ENCODE measurements at places on chromosomes 5 and 9.

- no peak for DNase-seq
These were observed 97.5 kb downstream of the ZNF608 start for GRCh38 chr5:124648902-124649467.

DNA sequence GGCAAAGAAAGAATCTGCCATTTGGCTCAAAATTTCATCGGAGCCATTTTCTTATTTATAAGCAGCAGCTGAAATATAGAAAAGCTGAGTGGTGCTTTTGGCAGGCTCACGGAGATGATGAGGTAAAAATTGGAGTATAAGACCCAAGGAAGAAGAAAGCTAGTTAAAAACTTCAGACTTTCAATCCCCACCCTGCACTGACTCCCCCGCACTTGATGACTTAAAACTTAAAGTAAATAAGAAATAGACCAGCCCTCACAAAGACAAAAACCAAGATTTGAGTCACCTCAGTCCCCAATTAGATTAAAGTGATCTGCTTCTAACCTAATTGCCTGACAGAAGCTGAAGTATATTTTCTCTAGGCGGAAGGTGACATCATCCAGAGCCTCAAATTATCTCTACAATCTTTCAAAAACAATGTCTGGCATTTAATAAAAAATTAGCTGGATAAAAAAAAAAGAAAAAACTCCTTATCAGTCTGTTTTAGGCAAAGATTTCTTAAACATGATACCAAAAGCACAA lies 124.0 kb upstream of the PJA2 start:
- DNase-seq = no peak

DNA sequence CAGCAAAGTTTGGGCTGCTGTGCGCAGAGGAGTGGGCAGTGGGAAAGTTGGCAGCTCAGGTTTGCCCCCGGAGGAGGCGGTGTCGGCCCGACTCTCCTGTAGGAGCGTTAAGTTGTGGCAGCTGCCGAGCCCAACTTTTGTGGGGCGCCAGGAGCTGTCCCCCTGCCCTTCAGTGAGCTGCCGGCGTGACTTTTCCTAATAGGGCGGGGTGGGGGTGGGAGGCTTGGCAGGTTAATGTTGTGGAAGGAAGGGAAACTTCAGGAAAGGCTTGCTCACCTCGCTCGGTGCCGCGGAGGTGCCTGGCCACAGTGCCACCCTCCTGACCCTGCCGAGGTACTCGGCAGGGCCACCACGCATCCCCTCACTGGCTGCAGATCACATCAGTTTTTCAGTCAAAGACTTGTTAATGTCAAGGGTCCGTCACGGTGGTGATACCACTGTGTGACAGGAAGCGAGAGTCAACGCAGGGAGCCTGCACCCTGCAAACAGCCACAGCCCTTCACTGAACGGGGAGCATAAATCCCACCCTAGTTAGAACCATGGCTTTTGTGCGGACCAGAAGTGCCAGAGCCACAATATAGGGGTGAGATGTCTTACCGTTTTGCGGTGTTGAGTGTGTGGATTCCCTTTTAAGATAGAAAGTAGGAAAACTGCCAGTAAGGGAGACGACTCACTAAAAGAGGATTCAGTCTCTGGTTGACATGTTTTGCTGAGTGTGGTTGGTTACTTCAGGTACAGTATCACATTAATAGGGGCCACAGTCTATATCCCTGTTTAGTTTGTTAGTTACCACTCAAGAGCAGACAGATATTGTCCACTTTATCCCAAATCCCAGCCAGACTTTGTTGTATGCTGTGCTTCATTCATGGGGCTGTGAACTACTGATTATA lies 796 bp downstream of the LNPEP start:
- DNase-seq = peak; percentile 61

DNA sequence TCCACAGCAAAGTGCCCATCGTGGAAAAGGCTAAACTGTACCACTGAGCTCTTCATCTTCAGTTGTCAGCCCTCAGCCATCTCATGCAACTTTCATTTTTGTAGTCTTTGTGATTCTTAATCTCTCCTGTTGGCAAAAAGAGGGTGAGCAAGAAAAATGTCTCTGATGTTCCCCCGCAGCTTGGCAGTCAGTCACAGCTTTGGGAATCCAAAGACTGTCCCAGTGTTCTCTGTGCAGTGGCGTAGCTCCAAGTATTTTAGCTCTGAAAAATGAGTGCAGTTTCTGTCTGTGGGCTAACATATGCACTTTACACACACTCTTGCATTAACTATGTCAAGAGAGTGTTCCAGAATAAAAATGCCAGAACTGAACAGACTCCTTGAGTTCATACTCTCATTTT lies 372.2 kb downstream of the TMEM232 start:
- no peak for DNase-seq

DNA sequence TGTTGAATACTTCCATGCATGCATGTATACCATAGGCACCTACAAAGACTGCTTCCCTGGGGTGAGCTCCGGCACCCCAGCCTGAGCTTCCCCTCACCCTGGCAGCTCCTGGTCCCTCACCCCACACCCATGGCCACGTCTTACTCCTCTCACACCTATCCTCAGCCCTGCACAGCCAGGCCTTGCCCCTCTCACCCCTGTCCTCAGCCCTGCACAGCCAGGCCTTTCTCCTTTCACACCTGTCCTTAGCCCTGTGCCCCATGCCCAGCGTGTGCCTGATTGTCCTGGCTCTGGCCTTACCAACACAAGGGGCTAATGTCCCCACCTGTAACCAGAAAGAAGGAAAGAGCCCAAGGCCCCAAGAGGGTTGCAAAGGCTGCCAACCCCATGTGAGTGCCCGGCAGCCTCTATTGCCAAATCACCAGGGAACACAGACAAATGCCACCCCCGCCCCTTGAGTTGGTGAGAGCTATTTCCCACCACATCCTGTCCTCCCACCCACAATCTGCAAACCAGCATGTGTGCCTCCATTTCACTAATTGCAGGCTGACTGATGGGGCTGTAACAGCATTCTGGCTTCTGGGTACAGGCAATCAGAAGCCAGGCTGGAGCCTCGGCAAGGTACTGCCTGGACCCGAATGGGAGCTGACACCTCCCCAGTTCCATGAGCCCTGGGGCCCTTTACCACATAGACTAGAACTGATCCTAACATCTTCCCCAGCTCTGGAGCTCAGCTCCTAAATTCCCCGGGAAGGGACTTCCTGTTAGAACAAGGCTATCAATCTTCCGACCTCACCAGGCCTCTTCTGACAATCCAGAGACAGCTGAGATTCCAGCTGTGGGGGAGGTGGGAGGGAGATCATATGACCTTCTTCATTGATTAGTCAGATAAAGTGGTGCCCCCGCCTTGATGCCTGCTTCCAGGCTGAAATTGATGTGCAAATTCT lies 78.2 kb downstream of the FAM114A2 start:
- no peak for DNase-seq

DNA sequence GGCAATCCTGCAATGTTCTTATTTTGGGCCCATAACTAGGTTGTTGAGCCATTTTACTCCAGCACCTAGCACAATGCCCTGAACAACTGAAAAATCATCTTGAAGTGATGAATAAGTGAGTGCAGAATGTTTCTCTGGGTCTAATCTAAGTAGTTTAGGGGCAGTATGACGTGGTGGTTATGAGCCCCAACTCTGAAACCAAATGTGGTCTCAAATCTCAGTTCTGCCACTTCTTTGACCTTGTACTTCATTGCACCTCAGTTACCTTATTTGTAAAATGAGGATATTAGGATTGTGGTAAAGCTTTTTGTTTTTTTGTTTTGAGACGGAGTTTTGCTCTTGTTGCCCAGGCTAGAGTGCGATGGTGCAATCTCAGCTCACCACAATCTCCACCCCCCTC lies 80.9 kb upstream of the SNX2 start:
- DNase-seq = no peak

- no peak for DNase-seq
These were observed 762 bp downstream of the SNCAIP start for GRCh38 chr5:122312591-122313406.

- no peak for DNase-seq
These were observed 29.4 kb downstream of the RAD23B start for GRCh38 chr9:107312376-107313050.

- DNase-seq = no peak
These were observed 26.7 kb downstream of the ERGIC1 start for GRCh38 chr5:172860520-172861443.

- no peak for DNase-seq
These were observed 81.1 kb downstream of the BOD1 start for GRCh38 chr5:173535166-173535975.

DNA sequence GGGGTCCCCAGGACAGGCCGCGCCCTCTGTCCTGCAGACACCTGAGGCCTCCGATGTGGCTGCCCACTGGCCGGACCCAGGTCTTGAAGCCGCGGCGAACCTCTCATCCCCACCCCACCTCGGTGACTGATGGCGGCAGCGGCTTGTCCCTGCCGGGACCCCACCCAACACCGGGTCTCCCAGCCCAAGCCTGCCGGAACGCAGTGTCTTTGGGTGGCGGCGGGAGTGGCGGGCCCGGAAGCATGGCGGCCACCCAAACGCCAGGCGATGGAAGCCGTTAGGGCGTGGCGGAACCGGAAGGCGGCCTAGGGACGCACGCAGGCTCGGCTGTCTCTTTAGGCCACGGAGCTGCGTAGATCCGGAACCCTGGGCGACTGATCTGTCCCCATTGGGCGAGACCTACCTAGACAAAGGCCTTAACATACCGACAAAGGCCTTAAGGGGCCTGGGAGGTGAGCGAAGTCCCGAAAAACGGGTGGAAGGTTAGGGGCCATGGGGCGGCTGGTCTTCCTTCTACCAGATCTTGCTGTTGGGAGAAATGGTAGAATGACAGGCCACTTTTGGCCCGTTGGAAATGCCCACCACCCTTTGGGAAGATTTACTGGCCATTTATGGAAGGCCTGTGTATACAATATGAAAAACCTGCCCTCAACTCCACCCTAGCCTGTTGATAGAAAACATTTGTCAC lies 94.6 kb upstream of the SMC2 start:
- DNase-seq = no peak

DNA sequence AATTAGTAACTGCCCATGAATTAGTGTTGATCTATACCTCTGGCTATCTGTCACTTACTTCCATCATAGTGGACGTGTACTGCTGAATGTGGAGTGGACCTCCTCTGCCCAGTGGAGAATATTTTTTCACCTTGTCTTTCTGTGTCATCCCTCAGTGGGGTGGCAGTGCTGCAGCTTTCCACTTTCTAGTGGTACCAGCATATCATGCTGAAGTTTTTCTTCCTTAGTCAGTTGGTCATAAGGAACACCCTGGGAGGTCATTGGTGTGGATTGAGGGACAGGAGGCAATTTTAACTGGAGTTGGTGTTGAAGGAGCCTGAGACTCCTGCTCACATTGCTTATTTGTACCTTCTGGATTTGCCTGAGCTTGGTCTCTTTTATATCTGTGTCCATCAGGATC lies 151.7 kb upstream of the ANKH start:
- no peak for DNase-seq

GRCh38 chr9:11275158-11275695 lies 662.4 kb upstream of the PTPRD start:
- DNase-seq = no peak

GRCh38 chr5:6389946-6390530 lies 11.7 kb upstream of the MED10 start:
- no peak for DNase-seq

DNA sequence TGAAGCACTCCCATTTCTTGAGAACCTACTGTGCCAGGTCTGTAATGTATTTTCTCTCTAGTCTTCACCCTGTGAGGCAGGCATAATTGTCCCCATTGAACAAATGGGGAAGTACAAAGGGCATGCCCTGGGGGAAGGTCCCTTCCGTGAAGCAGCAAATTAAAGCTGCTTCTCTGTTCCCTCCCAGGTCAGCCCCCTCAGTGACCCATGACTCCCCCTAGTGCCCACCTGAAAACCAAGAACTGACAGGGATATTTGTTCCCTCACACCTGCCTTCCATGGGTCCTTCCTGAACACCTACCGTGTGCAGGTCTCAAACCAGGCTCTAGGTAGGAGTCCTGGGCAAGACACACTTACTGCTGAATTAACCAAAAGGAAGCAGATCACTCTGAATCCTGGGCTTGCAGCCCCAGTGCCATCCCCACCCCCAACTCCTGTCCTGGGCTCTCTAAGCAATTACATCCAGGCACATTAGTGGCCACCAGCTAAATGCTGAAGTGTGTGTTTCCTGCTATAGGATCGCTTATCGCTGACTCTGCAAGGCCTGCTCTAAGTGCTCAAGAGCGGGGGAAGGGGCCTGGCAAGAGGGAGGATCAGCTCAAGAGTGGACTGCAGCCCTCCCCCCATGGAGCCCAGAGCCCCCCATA lies 254.8 kb downstream of the CDK5RAP2 start:
- DNase-seq = no peak

DNA sequence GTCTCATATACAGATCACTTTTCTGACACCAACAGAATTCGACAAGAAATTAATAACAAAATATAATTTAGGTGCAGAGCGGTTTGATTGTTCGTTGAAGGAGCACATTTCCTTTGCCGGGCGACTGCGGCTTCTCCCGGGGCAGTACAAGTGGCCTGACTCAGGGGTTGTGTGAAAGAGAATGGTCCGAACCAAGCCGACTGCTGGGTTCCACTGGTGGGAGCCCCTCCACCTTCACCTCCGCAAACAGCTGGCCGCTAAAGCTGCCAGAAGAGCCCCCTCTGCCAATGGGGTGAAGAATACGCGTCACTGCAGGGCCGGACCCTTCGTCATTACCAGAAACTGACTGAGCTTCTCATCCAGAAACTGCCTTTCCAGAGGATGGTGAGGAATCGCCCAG lies 156.0 kb upstream of the IFNE start:
- no peak for DNase-seq

DNA sequence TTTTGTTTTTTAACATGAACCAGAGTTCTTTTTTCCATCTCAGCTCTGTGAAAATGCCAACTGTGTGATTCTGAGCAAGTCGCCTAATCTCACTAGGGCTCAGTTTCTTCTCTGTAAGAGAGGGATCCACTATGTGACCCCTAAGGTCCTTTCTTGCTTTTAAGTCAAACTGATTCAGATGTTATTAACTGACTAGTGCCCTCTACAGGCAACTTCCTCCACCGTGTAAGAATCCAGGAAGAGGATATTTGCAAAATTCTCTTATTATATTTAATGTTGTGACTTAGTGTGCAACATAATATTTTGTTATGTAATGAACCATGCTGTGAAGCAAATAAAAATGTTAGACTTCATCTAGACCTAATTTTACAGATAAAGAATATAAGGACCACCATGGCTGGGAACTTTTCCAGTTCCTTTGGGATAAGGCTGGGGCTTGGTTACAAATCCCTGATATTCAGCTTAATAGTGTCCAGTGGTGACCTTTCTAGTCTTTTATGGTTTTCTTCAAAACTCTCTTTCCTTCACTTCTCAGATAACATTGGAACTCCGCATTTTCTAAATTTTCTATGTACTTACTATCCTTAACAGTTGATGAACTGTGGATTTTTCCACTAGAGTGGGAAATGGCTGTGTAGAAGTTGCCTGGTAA lies 244.7 kb downstream of the PIK3R1 start:
- peak; percentile 65 for DNase-seq

GRCh38 chr5:102270036-102270435 lies 26.0 kb downstream of the SLCO4C1 start:
- no peak for DNase-seq

- peak; percentile 100 for DNase-seq
These were observed 117.5 kb upstream of the MTAP start for GRCh38 chr9:21684831-21685362.

All from RKO (cell line).